ENCODE measurements at places on chromosomes 12 and 14.

- no peak for DNase-seq
Measured at GRCh38 chr12:18400186-18400585, 138.9 kb downstream of the PIK3C2G start.

DNA sequence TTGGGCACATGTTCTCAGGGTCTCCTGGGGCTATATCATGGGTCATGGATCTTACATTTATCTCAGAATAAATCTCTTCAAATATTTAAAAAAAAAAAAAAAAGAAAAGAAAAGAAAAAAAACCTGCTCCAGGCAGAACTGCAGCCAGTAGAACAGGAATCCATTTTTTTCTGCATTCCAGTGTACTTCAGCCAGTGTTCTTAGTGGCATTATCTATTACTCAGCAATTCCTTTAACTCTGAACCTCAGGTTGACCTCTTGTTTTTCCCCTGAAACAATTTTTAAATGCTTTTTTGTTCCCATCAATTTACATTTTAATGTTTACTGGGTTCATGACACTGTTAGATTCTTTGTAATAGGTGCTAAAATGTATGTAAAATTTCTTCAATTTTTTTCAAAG lies 66.7 kb upstream of the STXBP6 start:
- no peak for DNase-seq

DNA sequence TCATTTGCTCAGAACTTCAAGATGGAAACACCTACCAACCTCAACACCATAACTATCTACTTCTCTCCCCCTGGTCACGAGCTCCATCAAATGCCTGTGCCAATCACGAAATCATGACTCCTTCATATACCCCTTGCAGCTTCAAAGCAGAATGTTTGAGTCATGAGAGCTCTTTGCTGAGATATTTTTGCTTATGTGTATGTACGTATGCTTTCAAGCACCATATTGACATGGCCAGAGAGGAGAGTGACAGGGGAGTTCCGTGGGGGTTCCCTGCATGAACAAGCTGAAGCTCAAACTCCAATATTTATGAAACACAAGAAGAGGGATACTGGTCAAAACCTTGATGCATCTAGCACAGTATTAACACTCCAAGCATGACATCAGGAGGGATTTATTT lies 374.4 kb downstream of the DPF3 start:
- no peak for DNase-seq

- DNase-seq: peak; percentile 38
Measured at GRCh38 chr12:120534203-120534702, at the start of gene RNF10. TSS of gene RNF10 (plus strand) at chr12:120534356. CDS start at chr12:120534812, 456 bp downstream.

DNA sequence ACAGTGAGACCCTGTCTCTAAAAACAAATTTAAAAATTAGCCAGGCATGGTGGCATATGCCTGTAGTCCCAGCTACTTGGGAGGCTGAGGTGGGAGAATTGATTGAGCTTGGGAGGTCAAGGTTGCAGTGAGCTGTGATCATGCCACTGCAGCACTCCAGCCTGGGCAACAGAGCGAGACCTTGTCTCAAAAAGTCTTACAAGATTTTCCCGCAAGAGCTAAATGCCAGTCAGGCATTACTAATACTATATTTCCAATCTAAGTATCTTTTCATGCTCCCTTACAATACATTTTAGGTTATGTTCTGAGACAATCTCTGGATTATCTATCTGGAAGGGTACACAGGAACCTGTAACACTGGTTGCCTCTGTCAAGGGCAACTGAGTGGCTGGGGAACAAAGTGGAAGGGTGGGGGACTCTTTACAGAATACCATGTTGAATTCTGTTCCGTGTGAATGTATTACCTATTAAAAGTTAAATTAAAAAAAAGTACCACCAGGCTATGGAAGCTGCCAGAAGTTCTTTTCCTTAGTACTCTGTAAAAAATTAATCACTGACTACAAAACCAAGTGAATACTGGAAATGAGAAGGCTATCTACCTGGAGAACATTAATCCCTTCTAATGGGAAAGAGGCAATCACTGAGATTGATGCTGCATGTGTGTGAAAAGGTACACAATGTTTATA lies 56.7 kb downstream of the BTBD7 start:
- DNase-seq: peak; percentile 10

- no peak for DNase-seq
Measured at GRCh38 chr12:116443821-116444589, 115.2 kb upstream of the MAP1LC3B2 start.

GRCh38 chr14:85402569-85403162 lies 127.3 kb upstream of the FLRT2 start:
- no peak for DNase-seq

DNA sequence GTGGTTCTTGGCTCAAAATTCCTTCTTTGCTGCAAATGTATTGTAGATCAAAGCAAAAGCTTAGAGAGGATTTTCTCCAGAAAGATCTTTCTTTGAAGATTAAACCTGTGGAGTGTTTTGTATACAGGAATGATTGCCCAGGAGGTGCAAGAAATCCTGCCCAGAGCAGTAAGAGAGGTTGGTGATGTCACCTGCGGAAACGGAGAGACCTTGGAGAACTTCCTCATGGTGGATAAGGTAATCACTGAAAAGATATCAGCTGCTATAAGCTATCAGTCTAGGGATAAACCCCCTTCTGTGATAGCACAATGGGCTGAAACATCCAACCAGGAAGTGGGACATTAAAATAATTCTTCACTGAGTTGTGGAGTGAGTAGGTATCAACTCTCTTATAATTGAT lies 85.7 kb downstream of the MYRFL start:
- no peak for DNase-seq

DNA sequence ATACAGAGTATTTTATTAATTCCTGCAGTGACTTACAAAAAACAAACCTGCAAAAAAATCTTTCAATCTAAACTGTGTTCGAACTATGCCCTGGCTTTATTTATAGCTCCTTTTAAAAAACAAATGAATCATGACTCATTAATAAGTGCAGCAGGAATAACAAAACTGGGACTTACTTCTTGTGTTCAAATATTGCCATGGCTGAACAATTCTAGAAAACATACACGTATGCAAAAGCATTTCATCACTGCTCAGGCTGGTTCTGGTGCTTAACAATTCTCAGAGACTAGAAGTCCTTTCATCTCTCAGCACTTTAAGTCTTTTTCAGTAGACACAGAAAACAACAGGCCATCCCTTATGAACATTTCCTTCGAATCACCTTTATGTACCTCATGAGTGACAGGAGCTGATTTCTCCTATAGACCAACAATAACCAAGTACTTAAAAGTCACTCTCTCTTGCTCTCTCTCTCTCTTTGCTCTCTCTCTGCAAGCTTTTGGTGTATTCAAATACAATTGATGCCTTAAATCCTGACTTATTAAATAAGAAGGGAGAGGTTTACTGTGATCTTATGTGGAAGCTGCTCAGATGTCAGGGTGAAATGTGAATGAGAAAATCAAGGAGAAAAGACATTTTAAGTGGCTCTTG lies 268.8 kb downstream of the TTC8 start:
- DNase-seq: no peak

GRCh38 chr12:81944886-81945285 lies 185.7 kb upstream of the PPFIA2 start:
- no peak for DNase-seq

GRCh38 chr12:11695321-11695720 lies 45.8 kb downstream of the ETV6 start:
- no peak for DNase-seq

GRCh38 chr12:124184456-124184855 lies 110.4 kb upstream of the RFLNA start:
- DNase-seq: no peak

DNA sequence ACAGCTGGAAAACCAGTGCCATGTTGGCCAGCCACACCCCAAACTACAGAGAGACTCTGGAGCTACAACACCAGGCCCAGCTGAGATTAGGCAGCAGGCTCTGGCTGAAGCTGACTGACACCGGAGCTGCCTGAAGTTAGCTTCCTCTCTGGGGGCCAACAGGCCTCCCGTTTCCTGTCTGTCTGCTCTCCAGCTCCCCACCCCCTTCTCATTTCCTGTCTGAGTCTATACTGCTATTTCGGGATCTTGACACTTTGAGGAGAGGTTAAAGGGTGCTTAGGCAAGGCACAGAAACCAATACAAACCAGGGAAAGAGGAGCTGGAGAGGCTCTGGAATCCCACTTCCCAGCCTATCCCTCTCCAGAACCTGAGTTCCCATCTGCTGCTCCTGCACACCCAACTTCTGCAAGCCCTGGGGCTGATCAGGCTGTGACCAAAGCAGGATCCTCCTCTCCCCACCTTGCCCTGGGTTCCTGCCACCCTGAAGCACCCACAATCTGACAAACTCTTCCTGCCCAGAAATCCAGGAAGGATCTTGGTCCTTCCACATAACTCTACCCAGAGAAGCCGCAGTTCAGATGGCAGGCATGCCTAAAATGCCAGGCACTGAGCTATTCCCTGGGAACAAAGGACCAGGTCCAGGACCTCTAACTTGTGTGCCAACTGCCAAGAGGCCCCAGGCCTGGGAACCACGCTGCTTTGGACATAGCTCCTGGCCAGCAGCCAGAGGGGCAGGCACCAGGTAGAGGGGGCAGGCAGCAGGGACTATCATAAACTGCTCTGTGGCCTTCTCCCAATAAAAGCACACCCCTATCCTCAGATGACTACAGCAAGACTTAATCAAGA lies 39.9 kb downstream of the PRPF40B start:
- no peak for DNase-seq

DNA sequence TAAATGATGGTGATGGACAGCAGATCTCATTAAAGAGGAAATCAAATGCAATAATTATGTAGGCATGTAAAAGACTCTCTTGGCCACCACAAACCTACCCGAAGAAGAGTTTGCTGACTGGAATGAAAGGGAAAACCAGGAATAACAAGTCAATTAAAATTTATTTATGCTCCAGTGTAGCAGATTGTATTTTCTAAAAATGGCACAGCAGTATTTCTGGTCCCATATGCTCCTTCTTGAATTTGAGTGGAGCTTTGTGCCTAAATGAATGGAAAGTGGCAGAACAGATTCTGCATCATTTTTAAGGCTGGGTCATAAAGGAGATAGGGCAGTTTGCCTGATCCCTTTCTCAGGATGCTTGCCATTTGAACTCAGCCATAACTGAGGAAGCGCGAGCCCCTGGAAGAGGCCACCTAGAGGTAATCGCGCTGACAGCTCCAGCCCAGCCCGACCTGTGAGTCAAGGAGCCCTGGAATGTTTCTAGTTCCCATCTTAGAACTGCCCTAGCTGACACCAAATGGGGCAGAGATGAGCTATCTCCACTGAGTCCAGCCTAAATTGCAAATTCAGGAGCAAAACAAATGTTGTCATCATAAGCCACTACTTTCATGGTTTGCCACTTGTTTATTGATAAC lies 229.2 kb upstream of the TMTC1 start:
- DNase-seq: no peak

DNA sequence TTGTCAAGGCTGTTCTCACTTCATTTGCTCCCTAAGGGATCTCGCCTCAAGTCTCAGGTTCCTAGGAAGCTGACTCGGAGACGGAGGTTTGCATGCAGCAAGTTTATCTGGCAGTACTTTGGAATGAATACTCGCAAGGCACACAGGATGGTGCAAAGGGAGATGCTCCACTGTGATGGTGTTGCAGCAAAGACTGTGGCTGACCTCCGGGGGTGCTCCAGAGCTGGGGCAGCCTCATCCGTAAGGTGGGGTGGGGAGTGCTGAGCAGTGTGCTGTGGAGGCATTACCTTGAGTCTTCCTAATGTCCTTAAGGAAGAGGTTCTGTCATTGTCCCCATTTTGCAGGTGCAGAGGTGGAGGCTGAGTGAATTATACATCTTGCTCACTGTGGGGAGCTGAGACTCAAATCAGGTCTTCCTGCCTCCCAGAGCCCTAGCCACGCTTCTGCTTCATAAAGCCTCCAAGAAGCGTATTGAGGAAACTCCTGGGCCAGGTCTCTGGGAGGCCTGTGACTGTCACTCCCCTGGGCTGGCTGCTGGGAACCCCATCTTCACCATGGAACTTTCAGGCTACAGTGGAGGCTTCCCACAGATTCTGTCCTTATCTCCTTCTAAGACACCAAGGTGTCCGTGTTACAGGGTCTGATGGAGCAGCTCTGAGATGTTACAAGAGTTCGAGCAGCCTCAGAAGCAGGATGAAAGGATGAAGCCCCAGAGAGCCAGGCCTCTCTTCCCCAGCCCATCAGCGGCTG lies 39.5 kb downstream of the GALNT16 start:
- DNase-seq: no peak

GRCh38 chr12:96711364-96711763 lies 195.7 kb upstream of the NEDD1 start:
- DNase-seq: peak; percentile 29

- no peak for DNase-seq
Measured at GRCh38 chr12:75366629-75367028, 24.3 kb upstream of the GLIPR1L2 start.

DNA sequence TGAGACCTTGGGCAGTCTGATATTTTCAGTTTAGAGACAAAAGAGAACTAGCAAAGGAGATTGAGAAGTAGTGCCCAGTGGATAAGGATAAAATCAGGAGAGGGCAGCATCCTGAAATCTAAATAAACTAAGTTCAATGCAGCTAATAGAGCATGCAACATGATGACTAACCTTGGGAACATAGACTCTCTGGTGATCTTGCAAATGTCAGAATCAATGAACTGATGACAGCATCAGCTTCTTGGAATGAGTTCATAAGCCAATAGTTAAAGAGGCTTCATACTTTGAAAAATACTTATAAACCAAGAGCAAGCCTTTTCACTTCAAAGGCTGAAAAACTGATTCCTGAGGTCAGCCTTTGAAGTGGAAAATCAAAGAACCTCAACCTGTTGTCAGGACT lies 8.2 kb downstream of the TAS2R19 start:
- DNase-seq: peak; percentile 4

- DNase-seq: no peak
Measured at GRCh38 chr14:64636980-64637429, 67.2 kb upstream of the PLEKHG3 start.

DNA sequence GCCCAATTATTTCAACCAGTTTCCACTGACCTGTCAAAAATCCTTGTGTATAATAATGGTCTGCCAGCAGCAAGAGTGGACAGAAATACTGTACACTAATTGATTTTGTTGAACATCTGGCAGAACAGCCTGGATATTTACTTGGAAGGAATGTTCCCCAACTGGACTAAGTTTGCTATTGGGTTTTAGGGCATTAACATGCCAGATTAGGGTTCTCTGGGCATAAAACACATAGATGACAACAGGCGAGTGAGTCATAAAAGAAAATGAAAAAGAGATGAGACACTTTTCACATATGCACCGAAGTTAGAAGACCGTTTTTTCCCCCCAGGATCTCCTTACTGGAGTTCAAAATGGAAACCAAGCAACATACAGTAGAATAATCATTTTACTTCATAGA lies 236.3 kb upstream of the NAV3 start:
- no peak for DNase-seq
